ENCODE measurements at places on chromosomes 4 and X.

DNA sequence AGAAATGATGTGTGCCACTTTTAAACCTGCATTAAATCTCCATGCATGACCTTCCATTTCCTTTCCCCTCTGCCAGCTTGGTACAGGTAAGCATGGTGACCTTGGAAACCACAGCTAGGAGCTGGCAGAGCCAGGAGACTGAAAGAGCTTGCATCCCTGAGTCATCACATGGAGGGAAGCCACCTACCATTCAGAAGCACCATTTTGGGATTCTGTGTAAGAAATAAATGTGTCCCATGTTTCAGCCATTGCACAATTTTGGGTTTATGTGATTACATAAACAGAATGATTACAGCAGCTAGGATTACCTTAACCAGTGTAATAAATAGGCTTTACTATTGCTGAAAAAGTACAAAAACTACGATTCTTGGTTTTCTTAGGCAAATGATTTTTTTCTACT lies 17.3 kb upstream of the CCDC149 start:
- no peak for DNase-seq

GRCh38 chr4:122045533-122045932 lies 93.7 kb upstream of the TRPC3 start:
- no peak for DNase-seq

DNA sequence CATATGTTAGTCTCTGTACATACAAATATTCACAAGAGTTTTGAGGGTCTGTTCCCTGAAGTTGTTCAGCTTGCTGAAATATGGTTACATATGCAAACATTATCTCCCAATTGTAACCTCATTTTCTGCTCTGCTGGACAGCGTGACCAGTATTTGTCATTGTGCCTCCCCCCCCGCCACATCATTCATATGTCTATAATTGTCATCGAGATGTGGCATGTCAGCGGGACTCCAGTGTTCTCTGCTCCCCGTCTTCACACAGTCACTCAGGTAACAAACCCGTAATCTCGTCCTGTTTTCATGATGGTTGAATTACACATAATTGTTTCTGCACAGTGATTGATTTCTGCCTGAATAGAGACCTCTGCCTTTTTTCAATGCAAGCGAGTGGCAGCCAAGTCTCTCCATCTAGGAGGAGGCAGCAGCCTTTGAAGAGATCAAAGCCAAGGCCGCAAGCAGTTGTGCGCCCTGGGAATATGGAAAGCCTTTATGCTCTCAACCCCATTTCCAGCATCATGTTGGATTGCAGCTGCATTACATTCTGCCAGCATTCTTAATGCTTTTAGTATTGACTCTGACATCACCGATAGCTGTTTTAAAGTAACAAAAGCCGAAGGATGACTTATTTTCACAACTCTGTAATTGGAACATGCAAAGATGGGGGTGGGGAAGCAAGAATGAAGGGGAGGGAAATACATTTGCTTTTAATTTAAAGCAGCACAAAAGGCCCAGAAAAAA lies 27.4 kb downstream of the LEF1 start:
- DNase-seq = no peak

DNA sequence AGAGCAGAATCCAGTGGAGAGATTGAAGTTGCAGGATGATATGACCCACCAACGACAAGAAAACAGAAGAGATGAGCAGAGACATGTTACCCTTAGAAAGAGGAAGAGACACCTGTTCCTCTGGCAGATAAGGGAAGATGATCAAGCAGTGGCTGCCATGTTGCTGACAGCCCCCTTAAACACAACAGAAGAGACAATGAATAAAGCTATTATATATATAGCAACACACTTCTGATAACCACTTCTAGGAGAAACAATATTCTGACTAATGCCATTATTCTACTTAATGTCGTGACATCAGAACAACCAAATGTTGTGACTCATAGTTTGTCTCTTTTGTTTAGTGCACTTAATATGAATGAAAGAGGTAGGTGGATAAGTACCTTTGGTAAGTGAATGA lies 44.9 kb downstream of the SH3RF1 start:
- no peak for DNase-seq

- no peak for DNase-seq
These were observed at the start of gene GABRE for GRCh38 chrX:151974336-151975227. GABRE (minus strand) TSS chrX:151974676; CDS start chrX:151974625, 51 bp downstream.

DNA sequence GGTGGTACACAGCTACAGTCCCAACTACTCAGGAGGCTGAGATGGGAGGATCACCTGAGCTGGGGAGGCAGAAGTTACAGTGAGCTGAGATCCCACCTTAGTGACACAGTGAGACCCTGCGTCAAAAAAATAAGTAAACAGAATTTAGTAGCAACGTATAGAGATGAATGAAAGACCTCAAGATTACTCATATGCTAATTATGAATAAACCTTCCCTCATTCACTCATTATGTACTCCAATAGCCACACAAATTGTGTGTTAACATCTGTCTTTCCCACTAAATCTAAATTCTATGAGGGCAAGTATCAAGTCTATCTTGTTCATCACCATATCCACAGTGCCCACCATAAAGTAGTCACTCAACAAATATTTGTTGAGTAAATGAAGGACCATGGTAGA lies 111.5 kb downstream of the LRBA start:
- DNase-seq = no peak

- DNase-seq = no peak
These were observed 233.6 kb downstream of the TRIML1 start for GRCh38 chr4:188372829-188373228.

DNA sequence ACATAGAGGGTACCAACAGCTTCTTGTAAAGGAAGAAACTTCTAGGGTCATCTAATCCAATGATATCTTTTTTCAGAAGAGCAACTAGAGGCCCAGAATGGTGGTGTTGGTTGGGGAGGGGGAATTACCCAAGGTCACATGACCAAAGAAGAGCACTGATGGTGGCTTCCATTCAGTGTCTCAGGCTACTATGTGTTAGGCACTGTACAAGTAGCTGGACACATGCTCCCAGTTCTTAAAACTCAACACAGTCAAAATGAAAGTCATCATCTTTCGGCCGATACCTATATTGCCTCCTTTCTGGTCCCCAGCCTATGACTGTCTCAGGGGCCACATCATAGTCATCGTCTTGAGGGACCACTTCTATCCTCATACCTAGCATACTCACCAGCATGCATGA lies 88.1 kb downstream of the ARHGAP6 start:
- no peak for DNase-seq

GRCh38 chr4:10703156-10703555 lies 18.6 kb upstream of the CLNK start:
- DNase-seq = no peak

DNA sequence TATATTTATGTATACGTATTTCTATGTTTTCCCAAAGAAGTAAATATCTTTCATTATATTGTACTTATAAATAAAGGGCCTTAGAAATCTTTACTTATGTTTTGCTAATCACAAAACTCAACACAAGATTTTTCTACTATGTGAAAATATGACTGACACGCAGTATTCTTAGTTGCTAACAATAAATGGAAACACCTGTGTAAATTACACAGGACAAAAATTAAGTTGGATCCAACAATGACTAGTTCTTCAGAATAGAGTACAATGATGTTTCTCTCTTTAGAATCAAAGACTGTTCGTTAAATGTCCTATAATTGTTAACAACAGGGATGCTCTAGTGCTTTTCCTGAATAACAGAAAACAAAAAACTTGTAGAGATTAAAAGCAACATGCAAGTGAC lies 96.1 kb downstream of the PPP3CA start:
- DNase-seq = no peak

DNA sequence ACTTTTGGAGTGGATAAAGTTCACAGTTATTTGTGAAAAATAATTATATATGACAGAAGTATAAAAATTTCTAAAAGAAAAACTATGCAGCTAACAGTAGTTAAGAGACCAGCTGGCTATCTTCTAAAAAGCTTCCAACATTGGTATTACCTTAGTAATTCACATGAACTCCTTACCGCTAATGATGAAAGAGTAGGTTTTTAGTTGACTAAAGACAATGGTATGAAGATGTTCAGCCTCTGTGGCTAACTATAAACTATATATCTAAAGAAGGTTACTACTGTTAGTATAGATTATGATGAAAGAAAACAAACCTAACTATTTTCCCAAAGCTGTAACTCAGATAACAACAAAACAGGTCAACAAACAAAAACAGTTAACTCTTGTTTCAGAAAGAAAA lies 10.4 kb downstream of the CCNI start:
- no peak for DNase-seq

All from stimulated activated CD4-positive, alpha-beta T cell treated with anti-CD3 and anti-CD28 coated beads, Interleukin-1b, Interleukin-23, amount 100 ng/mL, for 4 hours (primary cell).